ENCODE measurements at places on chromosomes 7 and 10.
A peak's percentile ranks its signal among the peaks of the same experiment; 100 is the strongest.

- peak; percentile 23 for DNase-seq
Measured at GRCh38 chr10:35640474-35640873, 1.6 kb downstream of the FZD8 start.

GRCh38 chr7:42915356-42915755, 3.5 kb upstream of the C7orf25 start:
- DNase-seq = no peak

DNA sequence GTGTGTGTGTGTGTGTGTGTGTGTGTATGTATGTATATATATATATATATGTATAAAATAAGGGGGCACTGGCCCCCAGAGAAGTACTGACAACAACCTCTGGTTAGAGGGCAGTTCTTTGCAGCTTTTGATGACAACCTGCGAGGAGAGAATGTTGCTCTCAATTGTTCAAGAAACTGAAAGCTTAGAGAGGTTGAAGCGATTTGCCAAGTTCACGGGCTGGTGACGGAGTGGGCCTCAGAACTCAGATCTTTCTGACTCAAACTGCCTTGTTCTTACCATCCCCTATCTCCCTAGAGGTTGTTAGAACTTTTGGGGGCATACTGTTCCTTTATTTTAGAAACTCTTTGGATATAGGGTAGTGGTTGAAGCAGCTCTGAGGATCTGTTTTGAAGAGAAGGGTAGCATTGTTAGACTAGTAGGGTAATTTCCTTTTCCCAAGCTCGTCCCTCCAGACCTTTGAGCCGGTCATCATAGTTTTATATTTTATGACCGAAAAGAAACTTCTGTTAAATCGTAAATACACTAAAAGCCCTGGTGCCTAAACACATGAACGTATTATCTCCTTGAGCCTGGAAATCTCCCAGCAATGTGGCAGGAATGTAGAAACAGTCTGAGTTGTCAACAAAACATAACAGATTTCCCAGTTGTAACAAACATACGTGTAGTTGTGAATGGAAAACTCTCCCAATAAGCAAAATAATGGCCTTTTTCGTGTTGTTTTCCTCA, 541.7 kb upstream of the GALNT17 start:
- DNase-seq = no peak

DNA sequence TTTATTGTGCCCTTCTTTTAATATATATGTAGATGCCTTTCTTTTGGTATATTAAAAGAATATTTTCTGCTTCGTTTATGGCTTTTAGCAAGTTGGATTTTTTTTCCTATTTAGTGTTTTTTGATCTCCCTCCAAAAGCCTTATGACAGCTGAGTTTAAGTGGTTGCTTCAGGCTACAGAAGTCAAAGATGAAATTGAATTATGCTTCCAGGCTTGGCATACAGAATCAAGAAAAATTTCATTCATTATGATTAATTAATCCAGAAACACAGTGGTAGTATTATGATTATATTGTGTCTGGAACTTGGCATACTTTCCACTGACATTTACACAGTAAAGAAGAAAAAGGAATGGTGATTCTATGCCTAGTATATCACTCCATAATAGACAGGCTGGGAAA, 63.8 kb upstream of the SEM1 start:
- no peak for DNase-seq

GRCh38 chr7:23628370-23628769, 31.2 kb downstream of the CCDC126 start:
- no peak for DNase-seq

- no peak for DNase-seq
Measured at GRCh38 chr7:148303295-148304082, 287.1 kb upstream of the C7orf33 start.

GRCh38 chr7:84704380-84704779, 482.5 kb downstream of the SEMA3D start:
- no peak for DNase-seq

DNA sequence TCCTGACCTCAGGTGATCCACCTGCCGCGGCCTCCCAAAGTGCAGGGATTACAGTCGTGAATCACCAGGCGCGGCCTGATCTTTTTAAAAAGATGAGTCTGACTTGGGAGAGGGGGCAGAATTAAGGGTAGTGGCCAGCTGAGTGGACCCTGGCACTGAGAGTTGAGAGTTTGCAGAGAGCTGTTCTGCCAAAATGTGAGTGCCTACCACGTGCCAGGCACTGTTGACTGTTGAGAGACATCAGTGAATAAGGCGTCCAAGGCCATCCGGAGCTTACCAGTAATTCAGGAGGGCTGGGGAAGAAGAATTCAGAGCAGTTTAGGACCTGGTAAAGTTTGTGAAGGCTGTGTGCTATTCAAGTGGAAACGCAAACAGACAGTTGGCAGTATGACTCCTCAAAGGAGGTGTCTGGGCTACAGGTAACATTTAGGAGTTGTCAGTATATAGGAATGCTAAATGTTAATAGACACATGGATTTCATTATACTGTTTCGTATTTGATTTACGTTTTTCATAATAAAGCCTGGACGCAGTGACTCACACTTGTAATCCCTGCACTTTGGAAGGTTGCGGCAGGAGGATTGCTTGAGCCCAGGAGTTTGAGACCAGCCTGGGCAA, 1.5 kb downstream of the NIPSNAP2 start:
- no peak for DNase-seq

DNA sequence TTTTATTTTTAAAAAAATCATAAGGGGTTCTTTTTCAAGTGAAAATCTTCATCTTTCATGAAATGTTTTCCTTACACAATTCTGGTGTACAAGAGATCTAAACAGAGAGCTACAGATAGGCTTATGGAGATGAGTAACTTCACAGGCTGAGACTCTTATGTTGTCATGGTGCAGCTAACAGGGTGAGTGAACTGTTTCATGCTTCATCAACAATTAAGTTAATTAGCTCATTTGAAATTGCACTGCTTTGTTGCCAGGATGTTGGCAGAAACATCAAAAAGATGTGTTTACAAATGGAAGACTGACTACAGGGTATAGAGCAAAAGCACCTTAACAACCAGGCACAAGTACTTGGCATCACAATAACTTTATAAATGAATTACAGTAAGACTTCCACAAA, 230.8 kb downstream of the FOXP2 start:
- no peak for DNase-seq
